ENCODE measurements at places on chromosomes 4 and X.

- DNase-seq = no peak
Observed at GRCh38 chrX:93985344-93986307, 311.6 kb downstream of the FAM133A start.

- DNase-seq = no peak
Observed at GRCh38 chr4:76641758-76642157, 206.7 kb downstream of the SHROOM3 start.

GRCh38 chr4:6337331-6337935 is 67.8 kb downstream of the WFS1 start:
- DNase-seq = no peak

- DNase-seq = no peak
Observed at GRCh38 chrX:75673468-75673867, 111.6 kb downstream of the MAGEE2 start.

- DNase-seq = no peak
Observed at GRCh38 chr4:17024425-17024824, 126.0 kb upstream of the LDB2 start.

- DNase-seq = no peak
Observed at GRCh38 chr4:11455201-11455835, 26.6 kb upstream of the HS3ST1 start.

DNA sequence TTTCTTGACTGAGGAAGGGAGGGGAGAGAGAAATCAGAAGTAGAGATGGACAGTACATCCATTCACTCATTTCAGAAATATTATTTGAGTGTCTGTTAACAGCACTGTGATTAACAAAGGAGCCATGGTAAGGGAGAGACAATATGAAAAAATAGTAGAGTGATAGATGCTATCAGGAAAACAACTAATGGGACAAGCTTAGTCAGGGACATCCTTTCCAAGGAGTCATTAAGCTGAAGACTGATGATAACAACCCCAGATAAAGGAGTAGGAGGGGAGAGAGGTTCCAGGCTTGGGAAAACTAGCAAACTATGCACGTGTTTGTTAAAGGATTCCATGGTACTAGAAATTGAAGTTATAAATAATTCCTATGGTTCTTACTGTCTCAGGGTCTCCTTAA is 122.2 kb downstream of the CBR4 start:
- DNase-seq = no peak

DNA sequence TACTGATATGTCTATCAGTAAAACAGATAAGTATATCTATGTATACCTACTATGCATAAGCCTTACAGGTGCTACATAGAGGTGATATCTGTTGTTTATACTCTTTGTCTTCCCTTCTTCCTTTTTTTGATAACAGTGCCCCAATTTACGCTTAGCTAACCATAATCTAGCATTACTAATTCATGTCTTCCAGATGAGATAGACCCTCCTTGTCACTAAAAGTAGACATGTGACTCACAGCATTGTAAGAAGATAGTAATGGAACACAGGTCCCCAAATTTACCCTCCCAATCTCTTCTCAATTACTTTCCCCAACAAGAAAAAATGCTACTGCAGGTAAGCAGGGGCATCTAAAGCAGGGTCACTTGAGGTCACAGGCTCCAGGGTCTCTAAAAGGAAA is 7.9 kb upstream of the NFKB1 start:
- no peak for DNase-seq

- no peak for DNase-seq
Observed at GRCh38 chr4:146510942-146511341, 10.8 kb downstream of the SLC10A7 start.

DNA sequence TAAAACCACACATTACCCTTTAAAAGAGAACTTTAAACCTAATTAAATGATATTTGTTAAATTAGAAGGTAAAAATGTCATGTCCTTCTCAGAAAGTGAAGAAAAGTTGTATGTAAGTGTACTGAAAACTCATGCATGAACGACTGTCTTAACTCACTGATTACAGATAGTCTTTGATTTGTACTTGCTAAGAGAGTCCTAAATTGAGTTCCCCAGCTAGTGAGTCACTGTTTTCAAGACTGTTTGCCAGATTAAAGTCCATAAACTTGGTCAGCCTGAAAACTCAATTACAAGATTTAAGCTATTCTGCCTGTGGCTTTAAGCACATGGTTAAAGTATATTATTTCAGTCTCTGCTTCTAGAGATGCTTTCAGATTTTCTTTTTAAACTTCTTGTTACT is 124.9 kb upstream of the ZCCHC13 start:
- DNase-seq = no peak

GRCh38 chrX:71493111-71493613 is 39.7 kb upstream of the OGT start:
- DNase-seq = no peak

DNA sequence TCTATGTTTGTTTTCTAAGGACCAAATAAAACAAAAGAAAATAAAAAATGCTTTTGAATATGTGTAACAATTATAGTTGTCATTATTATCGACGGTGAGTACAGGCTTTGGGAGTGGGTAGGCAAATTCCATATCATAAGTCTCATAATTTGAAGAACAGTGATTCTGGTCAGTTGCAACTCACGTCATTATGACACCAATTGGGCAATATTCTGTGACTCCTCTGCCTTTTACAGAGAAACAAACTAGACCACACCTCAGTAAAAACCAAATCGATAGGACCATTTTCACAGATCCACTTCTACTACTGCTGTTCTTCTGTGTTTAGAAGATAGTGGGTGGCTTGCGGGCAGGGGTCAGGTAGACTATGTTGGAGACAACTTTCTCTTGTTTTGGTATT is 250.1 kb downstream of the C4orf33 start:
- no peak for DNase-seq

- DNase-seq = no peak
Observed at GRCh38 chr4:80082693-80083092, 9.7 kb upstream of the ANTXR2 start.

DNA sequence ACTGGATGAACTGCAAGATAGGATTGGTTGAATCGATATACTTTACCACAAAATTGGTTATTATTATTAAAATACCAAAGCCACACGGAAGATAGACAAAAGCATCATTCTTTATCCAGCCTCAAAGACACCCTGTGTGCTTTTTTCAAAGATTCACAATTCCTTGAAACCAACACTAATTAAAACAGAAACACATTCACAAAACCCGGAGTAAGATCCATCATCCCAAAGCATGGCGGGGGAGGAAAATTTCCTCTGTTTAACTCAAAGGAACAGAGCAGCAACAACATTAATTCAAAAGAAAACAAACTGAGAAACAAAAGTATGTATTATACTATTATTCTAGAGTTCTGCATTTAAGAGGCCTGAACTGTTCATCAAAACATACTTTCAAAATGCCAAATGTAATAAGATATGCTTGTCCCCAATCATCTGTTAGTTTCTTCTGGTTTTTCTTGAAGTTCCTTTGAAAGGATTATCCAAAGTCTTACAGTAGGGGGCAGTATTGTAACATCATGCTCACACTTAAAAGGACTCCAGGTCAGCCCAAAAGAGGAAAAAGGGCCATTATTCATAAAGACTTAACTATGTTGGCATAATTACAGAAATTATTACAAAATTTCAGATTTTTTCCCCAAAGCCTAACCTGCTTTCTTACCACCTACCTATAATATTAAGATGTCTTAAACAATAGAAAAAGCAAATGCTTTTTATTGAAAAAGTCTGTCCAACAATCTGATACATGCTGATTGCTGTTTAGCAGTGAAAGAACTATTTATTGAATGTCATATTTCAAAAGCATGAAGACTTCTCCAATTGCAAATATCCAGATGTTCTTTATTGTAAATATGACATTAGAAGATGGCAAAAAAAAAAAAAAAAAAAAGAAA is 168.7 kb downstream of the SCFD2 start:
- no peak for DNase-seq

DNA sequence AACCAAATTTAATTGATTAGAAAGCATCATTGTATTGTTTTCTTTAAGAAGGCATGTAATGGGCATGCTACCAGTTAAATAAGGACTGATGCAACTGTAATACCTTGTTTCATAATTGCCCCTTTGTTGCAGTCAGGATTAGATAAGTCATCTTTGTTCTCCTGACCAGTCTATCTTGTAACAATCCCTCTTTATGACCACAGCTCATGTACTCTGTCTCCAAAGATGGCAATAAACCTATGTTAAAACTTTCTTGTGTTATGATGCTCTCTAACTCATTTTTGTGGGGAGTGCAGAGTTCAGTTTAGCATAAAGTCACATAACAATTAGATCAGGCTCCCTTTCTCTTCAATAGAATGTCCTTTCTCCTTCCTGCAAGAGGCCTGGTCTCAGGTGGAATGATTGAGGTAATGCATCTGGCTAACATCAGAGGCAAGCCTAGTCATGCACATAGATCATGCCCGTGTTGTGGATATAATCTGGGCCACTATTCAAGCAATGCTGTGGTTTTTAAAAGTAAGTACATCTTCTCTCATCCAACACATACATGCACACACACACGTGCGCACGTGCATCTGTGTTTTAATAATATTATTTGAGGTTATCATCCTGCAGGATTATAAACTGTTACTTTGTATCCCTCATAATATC is 45.6 kb downstream of the TMEM154 start:
- DNase-seq = no peak

DNA sequence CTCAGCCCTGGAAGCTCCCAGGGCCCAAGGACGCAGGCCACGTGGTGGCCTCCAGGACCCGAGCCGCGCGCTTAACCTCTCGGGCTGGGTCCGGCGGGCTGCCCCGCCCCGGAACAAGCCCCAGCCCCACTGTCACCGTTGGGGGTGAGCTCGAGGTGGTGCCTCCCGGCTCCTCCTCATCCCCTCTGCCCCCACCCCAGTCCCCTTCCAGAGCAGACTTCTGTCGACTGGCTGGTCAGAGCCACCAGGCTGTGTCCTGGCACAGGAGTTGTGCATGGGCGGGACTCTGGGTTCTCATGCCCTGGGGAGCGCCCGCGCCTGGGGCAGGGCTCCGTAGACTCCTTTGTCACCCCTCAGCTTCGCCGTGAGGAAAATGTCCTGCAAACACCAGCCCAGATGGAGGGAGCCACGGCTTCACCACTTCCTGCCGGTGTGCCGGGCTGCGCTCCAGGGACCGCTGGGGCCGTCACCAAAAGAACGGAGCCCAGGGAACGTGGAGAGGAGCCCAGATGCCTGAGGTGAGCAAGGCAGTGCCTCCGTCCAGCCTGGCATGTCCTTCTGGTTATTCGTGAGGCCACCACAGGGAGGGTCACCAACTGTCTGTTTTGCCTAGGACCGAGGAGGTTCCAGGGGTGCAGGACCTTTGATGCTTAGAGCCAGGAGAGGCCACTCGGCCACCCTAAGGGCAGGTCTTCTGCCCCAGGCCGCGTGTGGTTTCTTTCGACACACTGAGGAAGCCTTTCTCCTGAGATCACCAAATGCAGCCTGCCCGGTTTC is 7.1 kb upstream of the RGS12 start:
- DNase-seq = no peak

- DNase-seq = no peak
Observed at GRCh38 chr4:155745984-155746383, 12.8 kb upstream of the GUCY1B1 start.

GRCh38 chr4:121668368-121669162 is 28.2 kb downstream of the ANXA5 start:
- no peak for DNase-seq

DNA sequence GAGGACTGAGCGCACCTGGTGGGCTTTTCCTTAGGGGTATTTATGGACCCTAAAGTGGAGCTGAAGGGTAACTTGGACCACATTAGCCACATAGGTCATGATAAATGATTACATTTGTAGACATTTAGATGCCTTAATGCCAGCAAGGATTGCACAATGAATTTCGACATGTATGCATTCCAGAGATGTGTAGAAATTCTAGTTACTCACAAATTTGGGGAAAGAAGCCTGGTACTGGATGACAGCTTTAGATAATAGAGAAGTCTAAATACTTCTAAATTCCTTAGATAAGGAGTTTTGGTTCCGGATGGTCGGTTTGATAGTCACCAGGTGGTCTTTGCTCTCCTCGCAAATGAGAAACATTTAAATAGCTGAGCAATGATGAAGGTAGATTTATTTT is 609.5 kb upstream of the PRKX start:
- no peak for DNase-seq

- DNase-seq = no peak
Observed at GRCh38 chr4:123218981-123219380, 177.6 kb upstream of the SPRY1 start.

DNA sequence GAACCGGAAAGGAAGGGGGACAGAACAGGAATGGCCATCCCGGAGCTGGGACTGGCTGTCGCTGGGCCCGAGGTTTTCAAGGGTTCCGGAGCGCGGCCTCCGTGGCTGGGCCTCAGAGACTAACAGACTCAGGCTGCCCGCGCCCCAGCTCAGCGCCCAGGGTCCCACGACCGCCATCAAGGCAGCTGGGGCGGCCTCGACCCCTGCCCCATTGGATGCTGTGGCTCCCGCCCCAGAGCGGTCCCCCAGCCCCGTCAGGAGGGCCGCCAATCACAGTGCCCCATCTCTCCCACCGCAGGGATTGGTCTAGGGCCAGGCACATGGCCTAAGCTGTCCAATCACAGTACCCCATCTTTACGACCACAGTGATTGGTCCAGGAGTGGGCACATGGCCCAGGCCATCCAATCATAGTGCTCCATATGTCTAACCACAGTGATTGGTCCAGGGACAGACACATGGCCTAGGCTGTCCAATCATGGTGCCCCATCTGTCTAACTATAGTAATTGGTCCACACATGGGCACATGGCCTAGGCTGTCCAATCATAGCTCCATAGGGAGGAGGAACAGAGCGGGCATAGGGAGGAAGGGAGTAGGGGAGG is 105.3 kb upstream of the NKX1-1 start:
- no peak for DNase-seq

DNA sequence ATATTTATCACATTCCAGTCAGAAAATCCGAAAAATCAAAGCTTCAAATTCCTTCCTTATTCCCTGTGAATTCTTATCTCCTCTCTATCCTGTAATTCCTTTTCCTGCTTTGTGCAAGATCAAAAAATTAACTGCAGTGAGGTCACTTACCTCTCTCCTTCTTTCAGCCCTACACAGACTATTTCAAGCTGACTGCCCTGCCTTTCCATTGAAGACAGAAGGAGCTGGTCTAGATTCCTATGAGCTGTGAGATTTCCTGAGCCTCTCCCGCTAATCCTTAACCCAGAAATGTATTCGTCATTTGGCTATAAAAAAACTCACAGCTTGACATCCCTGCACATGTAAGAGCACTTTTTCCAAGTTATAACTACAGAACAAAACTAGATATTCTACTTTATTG is 26.6 kb downstream of the TRIML2 start:
- DNase-seq = no peak

DNA sequence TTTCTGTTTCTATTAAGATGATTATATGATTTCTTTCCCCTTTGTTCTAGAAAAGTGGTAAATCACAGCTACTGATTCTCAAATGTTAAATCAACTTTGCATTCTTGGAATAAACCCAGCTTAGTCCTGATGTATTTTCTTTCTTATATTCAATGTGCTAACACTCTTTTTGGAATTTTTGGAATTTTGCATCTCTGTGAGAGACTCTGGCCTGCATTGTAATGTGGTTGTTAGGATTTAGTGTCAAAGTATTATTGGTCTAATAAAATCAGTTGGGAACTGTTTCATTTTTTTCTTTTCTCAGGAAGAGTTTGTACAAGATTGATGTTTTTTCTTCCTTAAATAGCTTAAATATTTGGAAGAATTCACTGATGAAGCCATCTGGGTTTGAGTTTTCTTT is 109.6 kb downstream of the KIT start:
- DNase-seq = no peak

- DNase-seq = no peak
Observed at GRCh38 chr4:39889226-39889625, 88.5 kb downstream of the PDS5A start.

GRCh38 chrX:137062915-137063617 is 29.3 kb upstream of the GPR101 start:
- no peak for DNase-seq

GRCh38 chr4:169233691-169234090 is 37.1 kb downstream of the SH3RF1 start:
- no peak for DNase-seq

All from stimulated activated effector memory CD8-positive, alpha-beta T cell treated with anti-CD3 and anti-CD28 coated beads, Interleukin-12 subunit alpha, Interleukin-12 subunit beta, amount 100 ng/mL, for 72 hours (primary cell).